ENCODE measurements at places on chromosomes 4 and X. TPM values are rescaled to one million over a fixed set of nuclear protein-coding genes. Genes with fewer than 3 reads are reported as not detected.

TAPT1 gene
- 55.1 TPM for total RNA-seq

FREM3 gene
- total RNA-seq: not detected

NOX1 gene
- not detected for total RNA-seq

EOLA2 gene
- 38.1 TPM for total RNA-seq

- no peaks in the 10 kb centered on the region for H3K4me1 ChIP-seq
- H3K27me3 ChIP-seq: no peaks in the 10 kb centered on the region
- H3K27ac ChIP-seq: no peak overlapping the region
- no peaks in the 10 kb centered on the region for H3K36me3 ChIP-seq
- DNase-seq: no peak
Measured at GRCh38 chr4:39539089-39539611, 11.9 kb upstream of the UGDH start.

DNA sequence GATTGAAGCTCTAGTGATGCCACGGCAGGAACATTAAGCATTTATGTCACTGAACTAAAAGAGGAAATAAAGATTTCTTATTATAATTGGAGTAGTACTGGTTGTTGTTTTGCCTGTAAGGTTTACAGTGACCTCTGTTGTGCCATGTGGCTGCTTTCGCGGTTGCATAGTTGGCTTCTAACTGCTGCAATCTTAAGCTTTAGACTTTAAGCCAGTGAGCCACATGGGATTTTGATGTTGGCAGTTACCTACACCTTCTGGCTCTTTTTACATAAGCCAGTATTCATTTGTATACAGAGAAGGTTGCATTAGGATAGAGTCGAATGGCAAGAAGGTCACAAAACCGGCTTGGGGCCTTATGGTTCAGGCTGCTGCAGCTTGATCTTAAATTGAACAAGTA, 1311.6 kb downstream of the RAPGEF2 start:
- no peaks in the 10 kb centered on the region for H3K36me3 ChIP-seq
- no peaks in the 10 kb centered on the region for H3K27me3 ChIP-seq
- H3K4me1 ChIP-seq: no peaks in the 10 kb centered on the region
- DNase-seq: no peak

- H3K27ac ChIP-seq: no peak overlapping the region
- no peak overlapping the region for H3K4me3 ChIP-seq
- no peaks in the 10 kb centered on the region for H3K27me3 ChIP-seq
- no peak for DNase-seq
- H3K36me3 ChIP-seq: no peaks in the 10 kb centered on the region
Measured at GRCh38 chrX:115142057-115142456, 47.2 kb upstream of the RBMXL3 start.

GRCh38 chrX:78493180-78493579, 165.8 kb upstream of the CYSLTR1 start:
- no peaks in the 10 kb centered on the region for H3K27me3 ChIP-seq
- DNase-seq: no peak
- no peak overlapping the region for H3K4me3 ChIP-seq
- H3K36me3 ChIP-seq: no peaks in the 10 kb centered on the region
- H3K27ac ChIP-seq: no peak overlapping the region

GRCh38 chr4:18075823-18076433, 54.4 kb upstream of the LCORL start:
- no peak overlapping the region for H3K27ac ChIP-seq
- no peak overlapping the region for H3K4me3 ChIP-seq
- DNase-seq: peak; percentile 50
- no peaks in the 10 kb centered on the region for H3K4me1 ChIP-seq
- no peaks in the 10 kb centered on the region for H3K27me3 ChIP-seq
